Stimulated activated CD4-positive, alpha-beta T cell treated with anti-CD3 and anti-CD28 coated beads, Interleukin-4, amount 100 ng/mL, for 1 hour (primary cell): ENCODE measurements at places on chromosomes 7 and 10.

- DNase-seq, result no peak
Observed at GRCh38 chr7:67842571-67842970, 845.9 kb downstream of the TYW1 start.

GRCh38 chr10:33377658-33378025 is 43.2 kb upstream of the NRP1 start:
- DNase-seq, result no peak

- no peak for DNase-seq
Observed at GRCh38 chr7:81277691-81278090, 358.8 kb upstream of the SEMA3C start.

GRCh38 chr7:66257481-66257880 is 52.3 kb downstream of the TPST1 start:
- no peak for DNase-seq

DNA sequence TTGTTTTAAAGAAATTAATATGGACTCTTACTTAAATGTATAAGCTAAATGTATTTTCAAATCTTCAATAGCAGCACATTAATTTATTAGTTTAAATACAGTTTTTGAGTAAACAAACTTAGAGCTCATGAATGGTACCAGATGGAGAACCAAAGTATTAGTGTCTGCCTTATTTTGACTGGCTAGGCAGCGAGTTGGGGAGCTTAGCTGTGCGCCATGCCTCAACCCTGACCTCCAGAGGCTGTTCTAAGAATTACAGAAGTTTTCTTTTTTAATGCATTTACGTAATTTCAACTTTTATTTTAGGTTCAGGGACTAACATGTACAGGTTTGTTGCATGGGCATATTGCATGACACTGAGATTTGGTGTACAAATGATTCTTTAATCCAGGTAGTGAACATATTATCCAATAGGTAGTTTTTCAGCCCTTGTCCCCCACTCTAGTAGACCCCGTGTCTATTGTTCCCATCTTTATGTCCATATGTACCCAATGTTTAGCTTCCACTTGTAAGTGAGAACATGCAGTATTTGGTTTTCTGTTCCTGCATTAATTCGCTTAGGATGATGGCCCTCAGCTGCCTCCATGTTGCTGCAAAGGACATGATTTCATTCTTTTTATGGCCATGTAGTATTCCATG is 166.8 kb downstream of the IQUB start:
- no peak for DNase-seq

GRCh38 chr10:66714741-66715140 is 211.1 kb upstream of the LRRTM3 start:
- no peak for DNase-seq
